Activated T-cell treated with anti-CD3 and anti-CD28 coated beads, Interleukin-2, amount 50 U/mL, for 72 hours (primary cell): ENCODE measurements at places on chromosomes 4 and X. TPM values are rescaled to one million over a fixed set of nuclear protein-coding genes. Genes with fewer than 3 reads are reported as not detected.

GRCh38 chrX:112163906-112164305 lies 81.3 kb upstream of the TRPC5 start:
- DNase-seq, result no peak

NFXL1 gene
- total RNA-seq, result 18.4 TPM

DNA sequence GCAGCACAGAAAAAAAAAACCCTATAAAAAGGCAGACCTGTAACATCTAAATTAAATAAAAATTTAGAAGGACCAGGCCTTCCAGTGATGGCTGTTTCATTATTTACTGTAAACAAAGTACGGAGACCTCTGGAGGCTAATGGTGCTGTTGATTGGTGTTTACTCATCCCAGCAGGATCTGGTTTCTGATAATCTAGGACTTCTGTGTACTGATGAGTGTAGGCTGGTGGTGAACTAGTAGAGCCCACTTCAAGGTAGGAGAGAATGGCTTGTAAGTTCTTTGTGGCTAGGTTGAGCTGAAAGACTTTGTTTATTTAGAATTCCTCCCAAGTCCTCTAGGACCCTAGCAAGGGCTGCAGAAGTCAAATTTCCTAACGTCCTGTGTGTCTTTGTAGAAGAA lies 398.1 kb upstream of the PITX2 start:
- DNase-seq, result no peak

DNA sequence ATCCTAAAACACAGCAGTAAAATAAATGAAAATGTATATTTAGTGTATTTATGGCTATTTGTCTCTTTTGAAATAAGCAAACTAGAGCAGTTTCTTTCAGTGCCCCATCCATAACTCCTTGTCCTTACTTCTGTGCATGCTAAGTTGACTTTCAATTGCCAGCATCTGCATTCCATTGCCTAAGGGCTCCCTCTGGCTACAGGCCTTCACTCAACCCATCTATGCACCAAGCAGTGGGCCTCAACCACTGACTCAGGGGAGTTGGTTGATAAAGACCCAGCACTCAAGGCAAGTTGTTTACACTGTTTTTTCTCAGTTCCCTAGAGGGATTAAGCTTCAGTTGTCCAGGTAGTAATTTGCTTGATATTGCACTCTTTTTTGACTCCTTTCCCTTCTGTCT lies 265.7 kb downstream of the IQCM start:
- DNase-seq, result no peak

GRCh38 chr4:14303856-14304255 lies 676.3 kb upstream of the BOD1L1 start:
- no peak for DNase-seq

TDO2 gene
- total RNA-seq, result not detected

HTR2C gene
- not detected for total RNA-seq

RAB41 gene
- total RNA-seq, result not detected

SHOX gene
- total RNA-seq, result not detected

- no peak for DNase-seq
These were observed 138.4 kb downstream of the PARM1 start for GRCh38 chr4:75071317-75071716.

GRCh38 chrX:70042399-70043371 lies 7.1 kb downstream of the AWAT2 start:
- DNase-seq, result no peak

DNA sequence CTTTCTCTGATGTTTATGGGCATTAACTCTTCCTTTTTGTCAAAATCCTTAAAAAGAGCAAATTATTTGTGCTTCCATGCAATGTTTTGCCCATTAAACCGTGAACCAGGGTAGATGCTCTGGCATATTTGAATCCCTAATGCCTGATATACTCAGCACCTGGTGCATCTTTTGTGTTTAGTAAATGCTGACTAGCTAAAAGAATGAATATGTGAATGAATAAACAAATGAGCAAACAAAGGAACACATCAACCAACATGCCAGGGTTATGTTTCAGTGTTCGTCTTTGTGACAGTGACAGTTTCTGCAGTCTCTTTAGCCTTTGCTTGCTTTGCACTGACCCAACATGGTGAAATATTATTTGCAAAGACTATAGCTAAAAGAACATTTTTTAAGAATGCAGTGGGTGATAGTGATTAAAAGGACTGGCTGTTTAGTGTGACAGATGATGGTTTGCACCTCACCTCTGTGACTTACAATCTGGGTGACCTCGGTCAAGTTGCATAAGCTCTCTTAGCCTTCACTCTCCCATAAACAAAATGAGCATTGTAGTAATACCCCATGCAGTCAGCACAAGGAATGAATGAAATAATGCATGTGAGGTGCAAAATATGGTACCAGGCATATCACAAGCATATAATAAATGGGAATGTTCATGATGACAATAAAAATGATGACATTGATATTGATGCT lies 29.5 kb downstream of the SMPX start:
- DNase-seq, result no peak

- DNase-seq, result no peak
These were observed 13.3 kb downstream of the NFKB1 start for GRCh38 chr4:102514298-102514964.

- no peak for DNase-seq
These were observed 206.8 kb downstream of the SMARCA1 start for GRCh38 chrX:129316461-129316860.

DNA sequence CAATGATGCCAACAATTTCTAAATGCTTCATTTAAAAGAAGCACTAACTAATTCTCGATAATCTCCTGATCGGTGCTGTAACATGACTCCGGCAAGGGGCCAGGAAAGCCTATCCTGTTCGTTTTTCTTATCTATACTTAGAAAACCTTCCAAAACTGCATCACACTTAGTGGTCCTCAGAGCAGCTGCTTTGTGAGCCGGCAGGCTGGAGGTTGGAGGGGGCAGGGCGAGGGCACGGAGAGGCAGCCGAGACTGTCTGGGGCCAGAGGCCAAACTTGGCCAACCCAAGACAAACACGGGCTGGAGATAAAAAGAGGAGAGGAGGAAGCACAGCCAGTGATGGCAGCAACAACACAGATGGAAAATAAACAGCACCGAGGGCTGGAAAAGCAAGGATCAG lies 455.7 kb downstream of the BCOR start:
- DNase-seq, result no peak

ZNF711 gene
- total RNA-seq, result 4.6 TPM

GAGE13 gene
- total RNA-seq, result not detected

CPZ gene
- total RNA-seq, result not detected

DNA sequence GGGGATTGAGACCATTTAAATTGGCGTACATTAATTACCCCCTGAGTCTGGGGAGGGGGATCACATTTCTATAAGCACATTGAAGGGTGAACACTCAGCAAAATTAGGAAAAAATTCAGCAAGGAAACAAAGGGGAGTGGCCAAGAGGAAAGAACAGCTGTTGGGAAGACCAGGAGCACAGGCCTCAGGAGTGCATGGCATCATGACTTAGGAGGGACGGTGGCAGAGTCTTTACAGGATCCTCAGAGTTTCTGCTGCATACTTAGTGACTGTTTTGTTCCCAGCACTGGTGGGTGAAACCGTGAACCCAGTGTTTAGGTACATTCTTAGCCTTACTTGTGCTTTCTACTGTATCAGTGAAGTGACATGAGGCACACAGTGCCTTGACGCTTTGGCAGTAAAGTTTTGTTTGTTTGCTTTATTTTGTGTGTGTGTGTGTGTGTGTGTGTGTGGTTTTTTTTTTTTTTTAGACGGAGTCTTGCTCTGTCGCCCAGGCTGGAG lies 121.3 kb downstream of the CBR4 start:
- no peak for DNase-seq

DNA sequence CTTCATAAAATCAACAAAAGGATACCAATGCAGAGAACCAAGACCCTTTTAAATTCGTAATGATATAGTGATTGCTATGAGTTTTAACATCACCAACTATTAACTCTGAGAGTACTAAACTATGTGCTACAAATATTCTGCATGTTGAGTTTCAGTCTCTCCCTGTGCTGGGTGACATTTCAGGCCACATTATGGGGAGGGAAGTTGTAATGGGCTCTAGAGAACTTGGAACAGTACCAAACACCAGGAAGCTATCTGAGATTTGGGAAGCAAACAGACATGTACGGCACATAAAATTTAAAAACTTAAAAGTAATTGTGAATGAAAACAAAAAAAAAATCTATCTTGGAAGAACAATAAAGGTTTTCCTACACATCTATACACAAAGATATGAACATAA lies 59.6 kb upstream of the PRSS48 start:
- no peak for DNase-seq

- no peak for DNase-seq
These were observed 811.3 kb downstream of the NLGN4X start for GRCh38 chrX:5417381-5417780.

SSX1 gene
- not detected for total RNA-seq

- DNase-seq, result no peak
These were observed 577.4 kb upstream of the INTU start for GRCh38 chr4:127055357-127055756.

ANXA10 gene
- not detected for total RNA-seq
